Stimulated activated CD8-positive, alpha-beta memory T cell treated with anti-CD3 and anti-CD28 coated beads, Interleukin-4, amount 100 ng/mL, for 4 hours (primary cell): ENCODE measurements at places on chromosomes 3 and 15.

DNA sequence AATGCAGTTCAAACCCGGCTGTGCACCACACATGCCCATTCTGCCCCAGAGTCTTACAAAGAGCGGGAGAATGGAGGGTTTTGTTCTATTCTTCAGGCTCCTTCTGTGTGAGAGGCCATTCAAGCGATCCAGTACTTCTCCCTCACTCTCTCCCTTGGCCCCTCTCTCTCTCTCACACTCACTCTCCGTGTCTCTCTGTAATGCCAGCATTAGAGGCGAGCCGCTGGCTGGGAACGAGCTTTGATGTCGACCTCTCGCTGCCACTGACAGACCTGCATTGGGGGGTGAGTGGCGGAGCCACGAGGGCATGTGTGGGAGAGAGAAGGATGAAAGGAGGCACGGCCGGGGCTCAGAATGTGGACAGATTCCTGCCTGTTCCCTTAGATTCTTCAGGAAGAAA lies 231.7 kb upstream of the ARRDC4 start:
- DNase-seq, result no peak

GRCh38 chr3:99871231-99872045 lies 53.8 kb downstream of the CMSS1 start:
- DNase-seq, result no peak

DNA sequence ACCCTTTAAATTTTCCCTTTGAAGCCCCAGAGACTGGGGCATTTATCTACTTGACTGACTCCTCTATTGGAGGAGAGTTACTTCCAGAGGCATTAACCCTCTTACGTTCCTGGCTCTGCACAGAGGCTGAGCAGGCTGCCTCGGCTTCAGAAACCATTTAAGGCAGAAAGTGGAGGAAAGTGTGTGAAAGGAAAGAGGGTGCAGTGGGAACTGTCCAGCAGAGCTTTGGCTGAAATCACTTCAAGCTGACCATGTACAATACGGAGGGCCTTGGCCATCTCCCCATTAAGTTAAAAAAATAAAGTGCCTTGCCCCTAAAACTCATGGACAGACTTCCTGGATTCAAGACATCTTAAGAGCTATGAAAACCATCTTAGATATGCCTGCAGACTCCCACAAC lies 238.7 kb downstream of the SV2B start:
- no peak for DNase-seq

- no peak for DNase-seq
Measured at GRCh38 chr15:79132770-79133169, 42.2 kb upstream of the RASGRF1 start.

GRCh38 chr3:48881006-48881405 lies 17.7 kb downstream of the SLC25A20 start:
- no peak for DNase-seq

- DNase-seq, result no peak
Measured at GRCh38 chr3:126057501-126057819, 26.5 kb downstream of the SLC41A3 start.

DNA sequence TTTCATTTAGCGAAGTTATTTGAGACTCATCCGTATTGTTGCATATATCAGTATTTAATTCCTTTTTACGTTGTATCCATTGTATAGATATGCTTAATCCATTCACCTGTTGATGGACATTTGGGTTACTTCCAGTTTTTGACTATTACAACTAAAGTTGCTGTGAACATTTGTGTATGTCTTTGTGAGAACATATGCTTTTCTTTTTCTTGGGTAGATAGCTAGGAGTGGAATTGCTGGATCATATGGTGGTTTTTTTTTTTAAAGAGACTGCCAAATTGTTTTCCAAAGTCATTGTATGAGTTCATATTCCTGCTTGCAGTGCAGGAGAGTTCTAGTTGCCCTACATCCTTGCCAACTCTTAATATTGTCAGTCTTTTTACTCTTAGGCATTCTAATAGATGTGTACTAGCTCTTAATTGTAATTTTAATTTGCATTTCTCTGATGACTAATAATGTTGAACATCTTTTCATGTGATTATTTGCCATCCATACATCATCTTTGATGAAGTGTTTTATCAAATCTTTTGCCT lies 37.3 kb downstream of the NR2C2 start:
- DNase-seq, result no peak

GRCh38 chr15:33987444-33987843 lies 19.1 kb downstream of the CHRM5 start:
- no peak for DNase-seq

GRCh38 chr3:106403371-106404145 lies 534.7 kb upstream of the CBLB start:
- no peak for DNase-seq

DNA sequence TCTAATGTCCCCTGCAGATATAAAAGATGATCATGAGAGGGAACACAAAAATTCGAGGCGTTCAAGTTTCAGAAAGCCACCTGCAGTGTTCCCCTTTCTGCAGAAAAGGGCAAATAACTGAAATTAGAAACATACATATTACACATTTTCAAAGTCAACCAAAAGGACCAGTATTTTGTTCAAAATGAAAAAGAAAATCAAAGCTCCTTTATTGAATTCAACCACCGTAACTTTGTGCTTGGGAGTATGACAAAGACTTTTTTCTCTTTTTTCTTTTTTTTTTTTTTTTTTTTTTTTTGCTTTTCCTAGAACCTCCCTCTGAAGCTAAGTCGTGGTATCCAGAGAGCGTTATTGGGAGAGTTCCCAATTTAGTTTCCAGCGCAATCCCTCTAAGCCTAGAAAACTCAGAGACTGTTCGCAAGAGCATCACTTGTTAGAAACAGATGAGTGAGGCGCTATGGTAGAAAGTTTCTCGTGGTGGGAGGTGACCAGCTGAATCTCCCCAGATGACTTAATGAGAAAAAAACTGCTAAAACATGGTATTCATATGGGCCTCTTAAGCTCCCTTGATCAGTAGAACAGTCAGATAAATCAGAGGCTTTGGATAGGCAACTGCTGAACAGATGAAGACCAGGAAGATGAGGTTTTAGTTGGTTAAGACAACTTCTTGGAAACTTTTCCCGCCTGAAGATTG lies 77.4 kb downstream of the MB21D2 start:
- no peak for DNase-seq

DNA sequence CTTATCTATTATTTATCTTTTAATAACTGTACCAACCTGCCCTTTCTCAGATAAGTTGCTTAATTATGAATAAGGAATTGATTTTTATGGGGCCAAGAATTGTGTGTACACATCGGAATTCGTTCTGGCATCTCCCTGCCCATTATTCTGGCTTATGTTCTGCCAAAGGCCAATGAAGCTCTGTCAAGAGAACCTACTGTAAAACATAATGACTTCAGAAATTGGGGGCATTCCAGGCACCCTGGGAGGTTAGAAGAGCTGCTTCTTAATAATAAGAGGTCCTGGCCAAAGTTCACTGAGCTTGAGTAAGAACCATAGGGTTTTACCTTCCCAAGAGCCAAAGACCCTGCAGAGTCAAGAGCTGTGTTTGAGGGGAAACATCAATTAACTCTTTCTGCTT lies 261.7 kb downstream of the SLC9A9 start:
- DNase-seq, result no peak
